ENCODE measurements at places on chromosomes 12 and 14. TPM values are rescaled to one million over a fixed set of nuclear protein-coding genes. Genes with fewer than 3 reads are reported as not detected.

CISTR gene
- total RNA-seq = not detected

FOXN4 gene
- total RNA-seq = not detected

ZNF26 gene
- 8.3 TPM for total RNA-seq

- DNase-seq = no peak
Measured at GRCh38 chr12:115998119-115998633, 279.3 kb downstream of the MED13L start.

GRCh38 chr12:5875851-5876250 lies 69.2 kb downstream of the ANO2 start:
- DNase-seq = no peak

GRCh38 chr12:109064143-109064542 lies 11.8 kb downstream of the USP30 start:
- DNase-seq = no peak

DNA sequence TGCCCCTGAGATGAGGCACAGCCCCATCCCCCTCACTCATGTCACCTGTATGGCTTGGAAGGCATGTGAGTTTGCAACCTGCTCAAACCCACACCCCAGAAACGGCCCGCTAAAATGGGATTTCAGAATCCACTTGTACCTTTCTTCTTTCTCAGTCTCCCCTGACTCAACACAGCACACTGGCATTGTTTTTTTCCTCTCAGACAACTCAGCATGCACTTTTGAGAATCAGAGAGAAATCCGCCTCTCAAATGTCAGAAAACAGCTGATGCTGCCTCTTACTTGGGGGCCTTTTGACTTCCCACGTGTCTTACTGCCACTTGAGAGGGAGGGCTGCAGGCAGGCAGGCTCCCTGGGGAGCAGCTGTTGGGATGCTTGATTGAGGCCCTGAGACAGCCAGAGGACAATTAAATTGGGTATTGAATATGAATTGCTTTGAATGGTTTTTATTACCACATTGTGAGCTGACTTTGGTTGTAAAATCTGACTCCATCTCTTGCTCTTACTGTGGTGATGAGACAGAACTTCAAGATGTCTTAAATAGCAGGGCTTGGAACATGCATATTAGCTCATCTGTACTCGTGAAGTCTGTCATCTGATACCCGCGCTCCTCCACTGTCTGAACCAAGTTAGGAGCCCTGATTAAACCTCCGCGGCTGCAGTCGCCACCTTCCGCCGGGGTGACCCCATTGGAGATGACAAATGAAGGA lies 96.6 kb downstream of the APAF1 start:
- DNase-seq = no peak

DNA sequence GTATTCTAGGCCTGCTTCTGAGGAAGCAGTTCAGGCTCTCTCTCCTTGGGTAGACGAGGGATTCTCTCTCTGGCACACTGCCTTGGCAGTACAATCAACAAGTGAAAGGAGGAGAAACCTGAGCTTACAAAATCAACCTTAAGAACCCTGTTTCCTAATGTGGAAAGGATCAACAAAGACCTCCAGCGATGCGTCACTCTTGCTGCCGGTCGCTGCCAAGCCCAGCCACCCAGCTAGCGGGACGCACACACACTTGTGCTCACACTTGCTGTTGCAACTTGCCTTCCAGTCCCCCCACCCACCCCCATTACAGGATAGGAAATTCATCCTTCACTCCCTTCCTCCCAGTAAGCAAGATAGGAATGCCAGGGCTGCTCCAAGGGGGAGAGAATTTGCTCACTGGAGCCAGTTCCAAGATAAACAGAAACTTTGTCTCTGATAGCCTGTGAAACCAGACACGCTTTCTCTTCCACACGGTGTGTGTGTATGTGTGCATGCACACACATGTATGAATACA lies 144.3 kb downstream of the BCL11B start:
- DNase-seq = no peak

DNA sequence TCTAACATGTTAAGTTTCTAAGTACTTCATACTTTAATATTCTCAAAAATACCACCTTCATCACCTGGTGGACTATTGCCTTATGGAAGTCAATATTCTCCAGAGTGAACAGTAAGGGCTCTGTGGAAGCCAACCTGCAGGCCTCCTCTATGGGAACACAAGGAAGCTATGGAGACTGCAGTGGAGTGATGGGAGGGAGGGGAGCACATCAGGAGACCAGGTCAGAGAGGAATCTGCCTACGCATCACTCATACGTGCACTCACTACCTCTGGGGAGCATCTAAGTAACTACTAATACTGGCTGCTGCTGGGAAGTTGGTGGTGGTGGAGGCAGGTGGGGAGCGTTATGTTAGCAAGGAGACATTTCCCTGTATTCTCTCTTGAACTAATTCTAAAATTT lies 19.9 kb downstream of the HECTD4 start:
- no peak for DNase-seq

GRCh38 chr12:25995906-25996305 lies 37.4 kb downstream of the RASSF8 start:
- DNase-seq = no peak

DNA sequence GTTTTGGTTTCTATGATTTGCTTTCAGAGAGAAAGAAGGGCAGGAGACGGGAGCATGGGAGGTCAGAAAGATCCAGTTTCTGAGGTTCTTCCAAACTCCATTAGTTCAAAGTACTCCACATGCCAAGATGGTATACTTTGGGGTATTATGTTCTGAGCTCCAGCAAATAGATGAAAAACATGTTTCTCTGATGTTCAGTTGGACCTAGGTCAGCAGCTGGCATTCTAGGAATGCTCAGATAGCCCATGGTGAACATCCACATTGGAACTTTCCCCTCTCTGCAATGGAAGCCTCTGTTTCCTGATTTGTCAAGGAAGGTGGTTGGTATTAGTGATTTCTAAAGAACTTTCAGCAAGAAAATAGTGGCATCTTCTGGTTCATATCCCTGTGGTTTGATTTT lies 257.5 kb downstream of the KTN1 start:
- no peak for DNase-seq

DNA sequence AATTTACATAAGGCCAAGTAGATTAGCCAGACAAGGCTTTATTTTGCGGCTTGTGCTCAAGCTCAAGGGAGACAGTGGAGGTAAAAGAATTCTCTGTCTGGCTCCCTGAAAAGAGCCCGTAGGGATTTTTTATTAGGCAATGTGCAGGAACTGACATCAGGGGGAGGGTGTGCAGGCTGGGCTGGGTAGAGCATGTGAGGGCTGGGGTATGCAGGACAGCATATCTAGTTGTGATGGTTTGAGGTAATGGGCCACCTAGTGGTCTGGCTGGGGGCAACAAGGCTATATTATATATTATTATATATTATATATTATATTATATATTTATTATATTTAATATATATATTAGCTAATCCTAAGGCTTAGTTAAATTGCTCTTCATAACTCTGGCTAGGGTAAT lies 102.1 kb downstream of the TMEM117 start:
- no peak for DNase-seq

DNA sequence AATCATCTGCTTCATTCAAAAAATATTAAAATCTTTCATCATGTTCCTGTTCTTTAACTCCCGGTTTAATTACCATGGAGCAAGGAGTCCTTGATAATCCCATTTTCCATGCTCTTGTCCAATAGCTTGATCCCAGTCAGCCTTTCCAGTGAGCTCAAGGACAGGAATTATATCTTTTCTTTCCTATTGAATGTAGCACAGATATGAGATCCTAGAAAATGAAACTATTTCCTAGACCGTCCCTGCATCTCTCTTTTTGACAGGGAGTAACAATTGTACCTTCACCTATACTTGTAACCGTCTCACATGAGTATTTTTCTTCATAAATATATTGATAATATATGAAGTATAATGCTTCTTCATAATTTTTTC lies 35.6 kb downstream of the PIK3C2G start:
- DNase-seq = no peak

DNA sequence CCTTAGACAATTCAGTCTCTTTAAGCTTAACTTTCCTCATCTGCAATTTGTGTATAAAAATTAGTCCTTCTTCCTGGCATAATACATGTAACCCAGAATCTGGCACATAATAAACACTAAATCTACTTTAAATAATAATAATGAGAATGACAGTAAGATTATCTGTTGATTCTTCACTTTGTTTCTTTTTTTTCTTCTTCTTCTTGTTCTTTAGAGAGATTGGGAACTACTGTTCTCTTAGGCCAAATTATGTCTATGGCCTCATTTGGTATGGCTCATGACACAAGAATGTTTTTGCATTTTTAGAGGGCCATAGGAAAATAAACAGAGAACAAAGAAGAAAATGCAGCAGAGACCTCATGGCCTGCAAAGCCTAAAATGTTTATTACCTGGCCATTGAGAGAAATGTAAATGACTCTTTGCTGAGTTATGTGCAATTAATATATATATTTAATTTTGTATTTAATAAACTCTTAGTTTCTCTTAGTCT lies 275.8 kb downstream of the SLC6A15 start:
- DNase-seq = no peak

DNA sequence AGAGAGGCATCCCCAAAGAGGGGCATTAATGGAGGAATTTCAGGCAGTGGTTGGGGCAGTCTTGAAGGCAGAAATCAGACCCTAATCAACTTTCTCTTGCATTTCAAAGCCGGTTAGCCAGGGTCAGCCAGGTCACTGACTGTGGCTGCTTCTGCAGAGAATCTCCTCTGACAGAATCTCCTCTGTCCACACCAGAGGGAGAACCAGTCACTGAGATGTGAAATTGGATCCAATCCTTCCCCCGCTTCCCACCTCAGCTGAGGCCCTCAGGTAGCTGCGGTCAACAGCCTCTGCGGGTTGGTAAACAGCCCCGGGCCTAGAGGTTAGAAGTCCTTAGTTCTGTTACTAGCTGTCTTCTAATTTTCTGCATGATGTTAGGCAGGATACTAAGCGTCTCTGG lies 39.8 kb upstream of the NUAK1 start:
- no peak for DNase-seq

- DNase-seq = no peak
Measured at GRCh38 chr14:30333934-30334333, 225.0 kb upstream of the G2E3 start.

DNA sequence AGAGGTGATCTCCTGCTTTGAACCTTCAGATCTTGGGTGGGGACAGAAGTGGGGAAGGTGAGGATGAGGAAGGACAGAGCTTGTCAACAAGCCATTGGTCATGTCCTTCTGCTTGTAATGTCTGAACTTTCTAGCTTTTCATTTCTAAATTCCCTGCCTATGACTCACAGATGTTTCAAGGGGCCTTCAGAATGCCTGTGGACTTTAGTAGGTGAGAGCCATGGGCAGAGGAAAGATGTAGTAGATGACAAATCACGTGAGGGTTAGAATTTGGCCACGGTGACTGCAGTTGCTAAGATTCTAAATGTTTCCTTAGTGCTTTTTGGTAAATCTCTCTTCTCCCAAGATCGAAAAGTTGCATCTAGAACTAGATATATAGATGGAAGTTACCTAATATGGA lies 18.7 kb upstream of the CREBL2 start:
- DNase-seq = no peak

GRCh38 chr12:56330936-56331490 lies 2.8 kb downstream of the PAN2 start:
- DNase-seq = no peak

Measured in mucosa of descending colon (tissue), 3 donors.